ENCODE measurements at places on chromosomes 7 and 10. TPM values are rescaled to one million over a fixed set of nuclear protein-coding genes. Genes with fewer than 3 reads are reported as not detected.

DNAJC12 gene
- total RNA-seq, result 11.6 TPM

TYSND1 gene
- 6.8 TPM for total RNA-seq

EXOC6 gene
- 48.7 TPM for total RNA-seq

LDB3 gene
- total RNA-seq, result not detected

SMKR1 gene
- not detected for total RNA-seq

PALD1 gene
- 0.07 TPM for total RNA-seq

AS3MT gene
- 27.3 TPM for total RNA-seq

PLPP4 gene
- total RNA-seq, result not detected

DNA sequence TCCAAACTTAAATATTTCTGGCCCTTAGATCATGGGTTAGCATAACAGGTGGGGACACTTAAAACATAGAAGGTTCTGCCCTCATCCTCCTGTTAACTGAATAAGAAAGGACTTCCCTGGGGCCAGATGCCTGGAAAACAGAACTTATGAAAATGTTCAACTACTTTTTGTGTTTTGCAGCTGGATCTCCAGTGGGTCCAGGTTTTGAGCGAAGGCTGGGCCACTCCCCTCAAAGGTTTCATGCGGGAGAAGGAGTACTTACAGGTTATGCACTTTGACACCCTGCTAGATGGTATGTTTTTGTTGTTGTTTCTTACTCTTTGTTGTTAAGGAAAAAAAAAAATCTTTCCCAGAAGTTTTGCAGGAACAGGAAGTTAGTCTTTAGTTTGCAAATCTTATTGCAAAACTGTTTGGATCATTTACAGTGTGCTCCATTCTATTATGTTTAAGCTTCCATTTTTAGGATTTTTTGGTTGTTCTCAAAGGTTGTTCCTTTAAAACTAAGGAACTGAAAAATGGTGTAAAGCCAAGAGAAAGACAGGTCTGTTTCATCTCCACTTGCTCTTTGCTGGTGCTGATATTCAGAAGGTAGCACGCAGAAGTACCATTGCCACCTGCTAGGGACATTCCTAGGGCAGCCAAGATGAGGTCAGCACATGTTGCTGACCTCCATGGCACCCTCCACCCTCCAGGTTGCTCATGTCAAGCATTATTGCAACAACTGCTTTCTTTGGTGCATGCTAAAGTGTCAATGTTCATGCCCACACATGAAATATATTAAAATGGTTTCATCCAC, 56.1 kb downstream of the PAPSS2 start:
- H3K36me3 ChIP-seq, result no peaks in the 10 kb centered on the region
- H3K4me3 ChIP-seq, result no peak overlapping the region
- H3K4me1 ChIP-seq, result peaks cover 13% of the 10 kb centered on the region
- peaks cover 4% of the 10 kb centered on the region for H3K27me3 ChIP-seq
- no peak for DNase-seq

DNA sequence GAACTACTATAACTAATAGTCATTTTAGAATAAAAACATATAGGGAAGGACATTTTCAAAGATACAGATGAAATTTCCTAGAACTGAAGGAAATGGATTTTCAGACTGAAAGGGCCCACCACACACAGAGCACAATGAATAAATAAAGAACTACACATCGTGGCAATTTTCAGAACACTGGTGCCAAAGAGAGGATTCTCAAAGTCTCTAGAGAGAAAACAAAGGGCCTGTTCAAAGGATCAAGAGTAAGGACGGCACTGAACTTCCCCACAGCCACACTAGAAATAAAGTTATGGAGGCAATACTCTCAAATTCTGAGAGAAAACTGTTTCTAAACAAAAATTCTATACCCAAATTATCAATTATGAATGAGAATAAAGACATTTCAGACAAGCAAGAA, 21.9 kb downstream of the NAPEPLD start:
- H3K36me3 ChIP-seq, result peaks cover 27% of the 10 kb centered on the region
- no peak overlapping the region for H3K27ac ChIP-seq
- DNase-seq, result no peak
- H3K27me3 ChIP-seq, result no peaks in the 10 kb centered on the region

DNA sequence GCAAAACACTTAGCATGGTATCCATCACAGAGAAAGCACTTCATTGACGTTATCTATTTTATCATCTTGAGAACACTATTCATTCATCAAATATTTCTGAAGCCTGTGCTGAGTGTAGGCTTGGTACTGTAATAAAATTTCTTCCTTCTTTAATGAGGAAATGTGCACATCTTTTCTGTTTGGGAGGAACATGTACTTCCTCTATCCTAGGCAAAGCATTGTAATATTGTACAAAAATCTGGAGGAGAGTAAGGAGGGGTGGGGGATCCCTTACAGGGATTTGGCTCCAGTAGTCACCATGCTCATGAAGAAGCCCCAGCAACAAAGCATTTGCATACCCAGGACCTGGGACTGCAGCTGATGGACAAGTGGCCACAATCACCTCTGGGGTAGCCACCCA, 39.9 kb upstream of the SORCS3 start:
- no peaks in the 10 kb centered on the region for H3K4me1 ChIP-seq
- no peak overlapping the region for H3K27ac ChIP-seq
- no peak for DNase-seq
- H3K36me3 ChIP-seq, result no peaks in the 10 kb centered on the region
- no peaks in the 10 kb centered on the region for H3K27me3 ChIP-seq

- H3K36me3 ChIP-seq, result peaks cover 9% of the 10 kb centered on the region
- no peak for DNase-seq
- H3K4me3 ChIP-seq, result no peak overlapping the region
These were observed 52.0 kb downstream of the ANKIB1 start for GRCh38 chr7:92297736-92298135.

DNA sequence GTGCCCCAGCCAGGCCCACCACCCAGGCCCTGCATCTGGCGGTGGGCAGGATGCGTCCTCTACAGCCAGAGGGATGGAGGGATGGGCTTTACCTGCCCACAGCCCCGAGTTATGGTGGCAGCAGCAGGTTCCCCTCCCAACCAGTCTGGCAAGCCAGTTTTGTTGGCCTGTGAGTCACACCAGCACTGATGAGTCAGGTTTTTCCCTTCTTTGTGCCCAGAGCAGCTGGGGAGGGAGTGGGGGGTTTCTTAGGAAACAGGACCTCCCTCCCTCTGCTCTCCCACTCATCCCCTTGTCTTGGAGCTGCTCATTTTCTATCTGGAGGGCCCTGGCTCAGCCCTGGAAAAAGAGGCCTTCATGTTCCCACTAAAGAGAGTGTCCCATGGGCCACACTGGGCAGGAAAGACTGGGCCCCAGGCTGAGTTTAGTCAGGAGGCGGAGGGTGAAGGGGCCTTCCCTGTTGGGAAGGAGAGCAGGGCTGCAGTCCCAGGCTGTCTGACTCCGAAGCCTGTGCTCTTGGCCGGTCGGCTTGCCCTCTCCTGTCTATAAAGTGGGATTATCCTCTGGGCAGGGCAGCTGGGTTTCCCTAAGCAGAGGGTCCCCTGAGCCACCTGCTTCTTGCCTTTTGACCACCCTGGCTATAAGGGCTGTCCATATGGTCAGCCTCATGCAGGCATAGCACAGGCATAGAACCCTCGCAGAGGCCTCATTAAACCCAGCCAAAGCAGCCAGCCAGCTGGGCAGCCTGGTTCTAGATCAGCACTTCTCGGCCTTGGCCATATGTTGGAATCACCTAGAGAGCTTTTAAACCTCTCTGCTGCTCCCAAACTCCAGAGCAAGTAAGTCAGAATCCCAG, 30.2 kb upstream of the ANKRD2 start:
- H3K4me3 ChIP-seq, result no peak overlapping the region
- H3K27ac ChIP-seq, result no peak overlapping the region
- no peaks in the 10 kb centered on the region for H3K27me3 ChIP-seq
- H3K36me3 ChIP-seq, result no peaks in the 10 kb centered on the region

DNA sequence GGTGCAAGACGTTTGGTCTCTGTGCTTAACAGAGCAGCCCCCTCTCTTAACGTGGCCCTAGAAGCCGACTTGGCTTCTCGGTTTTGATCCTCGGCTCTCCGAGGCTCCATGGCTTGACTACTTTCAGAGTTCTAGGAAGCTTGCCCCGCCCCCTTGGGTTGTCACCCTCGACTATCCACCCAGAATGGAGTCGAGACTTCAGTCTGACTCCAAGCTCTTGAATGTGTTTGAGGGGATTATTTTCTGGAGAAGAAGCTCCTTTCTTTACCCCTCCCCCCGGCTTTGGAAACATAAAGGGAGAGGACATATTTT, 448 bp downstream of the SEC24C start:
- H3K36me3 ChIP-seq, result peaks cover 21% of the 10 kb centered on the region
- H3K4me3 ChIP-seq, result peak overlapping the region; percentile 79
- peak; percentile 53 for DNase-seq

- H3K4me3 ChIP-seq, result no peak overlapping the region
- peaks cover 4% of the 10 kb centered on the region for H3K36me3 ChIP-seq
- no peak overlapping the region for H3K27ac ChIP-seq
- no peaks in the 10 kb centered on the region for H3K27me3 ChIP-seq
These were observed 77.0 kb downstream of the SLC25A13 start for GRCh38 chr7:96244992-96245292.

GRCh38 chr7:145511004-145511403, 605.6 kb upstream of the CNTNAP2 start:
- H3K36me3 ChIP-seq, result no peaks in the 10 kb centered on the region
- H3K4me3 ChIP-seq, result no peak overlapping the region
- H3K27me3 ChIP-seq, result no peaks in the 10 kb centered on the region
- H3K27ac ChIP-seq, result no peak overlapping the region
- DNase-seq, result no peak

DNA sequence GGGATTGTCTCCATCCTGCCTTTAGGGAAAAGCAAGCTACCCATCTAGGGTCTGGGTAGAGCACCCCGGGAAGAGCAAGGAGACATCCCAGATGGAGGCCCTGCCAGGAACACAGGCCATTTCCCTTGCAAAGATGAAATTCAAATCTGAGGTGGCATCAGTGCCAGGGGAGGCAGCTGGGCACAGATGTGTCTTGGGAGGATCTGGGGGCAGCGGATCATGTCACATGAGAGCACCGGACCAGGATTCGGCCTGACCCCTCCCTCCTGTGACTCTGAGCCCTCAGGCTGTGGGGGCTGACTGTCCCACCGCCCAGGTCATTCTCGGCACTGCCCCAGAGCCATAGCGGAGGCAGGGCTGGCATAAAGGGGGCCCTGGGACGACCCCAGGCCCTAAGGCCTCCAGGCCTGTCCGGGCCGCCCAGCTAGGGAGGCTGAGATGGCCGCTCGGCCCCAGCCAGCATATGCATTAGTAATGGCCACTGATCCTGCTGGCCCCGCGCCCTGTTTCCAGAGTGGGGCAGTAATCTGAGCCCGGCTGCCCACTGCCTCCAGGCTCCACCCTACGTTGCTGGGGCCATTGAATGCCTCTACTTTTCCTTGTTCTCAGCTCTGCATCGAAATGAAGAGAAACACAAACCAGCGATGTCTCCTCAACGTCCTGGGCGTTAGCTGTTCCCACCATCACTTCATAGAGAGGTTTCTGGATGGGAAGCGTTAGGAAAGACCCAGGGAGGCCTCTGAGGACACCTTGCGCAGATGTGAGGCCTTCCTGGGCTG, 148.5 kb downstream of the UBE2H start:
- no peak overlapping the region for H3K4me3 ChIP-seq
- peaks cover 33% of the 10 kb centered on the region for H3K27me3 ChIP-seq
- DNase-seq, result no peak
- no peaks in the 10 kb centered on the region for H3K36me3 ChIP-seq
- no peaks in the 10 kb centered on the region for H3K4me1 ChIP-seq

DNA sequence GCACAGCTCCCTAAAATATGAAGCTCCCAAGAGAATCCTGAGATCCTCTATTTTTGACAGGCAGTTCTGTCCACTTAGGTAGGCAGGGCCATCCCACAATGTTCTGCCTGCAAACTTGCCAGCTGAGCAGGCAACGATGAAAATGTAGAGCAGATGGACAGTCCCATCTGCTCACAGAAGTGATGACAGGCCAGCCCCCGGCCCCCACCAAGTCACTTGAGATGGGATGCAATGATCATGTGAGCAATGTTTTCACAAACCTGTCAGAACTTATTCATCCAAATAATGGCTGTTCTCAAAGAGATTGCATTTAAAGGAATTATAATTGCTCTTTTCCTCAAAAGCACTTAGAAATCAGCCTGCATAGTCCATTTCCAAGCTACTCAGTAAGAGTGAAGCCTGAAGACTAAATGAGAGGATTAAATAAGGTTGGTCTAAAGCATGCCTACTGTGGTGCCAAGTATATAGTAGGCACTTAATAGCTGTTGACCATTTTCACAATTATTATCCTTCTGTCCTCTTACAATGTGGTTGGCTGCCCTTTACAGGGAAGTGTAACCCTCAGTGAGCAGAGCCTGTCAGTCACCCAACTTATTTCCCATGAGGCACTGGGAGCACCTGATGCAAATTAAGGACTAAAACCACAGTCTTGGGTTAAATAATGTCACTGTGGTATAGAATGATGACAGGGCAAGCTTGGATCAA, 301.2 kb downstream of the FGFR2 start:
- DNase-seq, result no peak
- H3K27ac ChIP-seq, result no peak overlapping the region
- no peaks in the 10 kb centered on the region for H3K27me3 ChIP-seq
- H3K4me1 ChIP-seq, result no peaks in the 10 kb centered on the region

DNA sequence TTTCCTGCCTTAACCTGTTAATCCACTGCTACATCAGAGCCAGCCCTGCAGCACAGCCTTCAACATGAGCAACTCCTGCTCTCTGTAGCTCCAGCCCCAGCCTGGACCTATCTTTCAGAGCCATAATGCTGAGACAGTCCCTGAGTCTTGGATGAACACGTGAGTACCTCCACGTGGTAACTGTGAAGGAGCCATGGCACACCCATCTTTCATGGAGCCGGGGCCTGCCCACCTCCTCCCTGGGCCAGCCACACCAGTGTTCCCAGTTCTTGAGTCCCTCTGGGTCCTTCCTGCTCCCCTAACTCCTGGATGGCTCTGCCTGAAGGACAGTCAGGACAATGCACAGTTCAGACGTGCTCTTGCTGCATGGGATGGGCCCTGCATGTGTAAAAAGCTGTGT, 107.1 kb downstream of the TEX36 start:
- peaks cover 27% of the 10 kb centered on the region for H3K27me3 ChIP-seq
- DNase-seq, result no peak
- H3K36me3 ChIP-seq, result no peaks in the 10 kb centered on the region
- no peaks in the 10 kb centered on the region for H3K4me1 ChIP-seq
- no peak overlapping the region for H3K4me3 ChIP-seq

GRCh38 chr7:100969066-100969615, at the start of gene MUC12:
Gene MUC12 (plus strand): TSS chr7:100969565. CDS start chr7:100969623, 58 bp downstream.
- no peak within 1 kb of the TSS for H3K4me3 ChIP-seq
- peaks cover 12% of the 10 kb centered on the region for H3K27me3 ChIP-seq
- DNase-seq, result no peak
- H3K4me1 ChIP-seq, result 0 out of 2 replicates have a peak, but pooled peaks cover 10% of the 10 kb centered on the region
- no peaks in the 10 kb centered on the region for H3K36me3 ChIP-seq
- no peak within 1 kb of the TSS for H3K27ac ChIP-seq

DNA sequence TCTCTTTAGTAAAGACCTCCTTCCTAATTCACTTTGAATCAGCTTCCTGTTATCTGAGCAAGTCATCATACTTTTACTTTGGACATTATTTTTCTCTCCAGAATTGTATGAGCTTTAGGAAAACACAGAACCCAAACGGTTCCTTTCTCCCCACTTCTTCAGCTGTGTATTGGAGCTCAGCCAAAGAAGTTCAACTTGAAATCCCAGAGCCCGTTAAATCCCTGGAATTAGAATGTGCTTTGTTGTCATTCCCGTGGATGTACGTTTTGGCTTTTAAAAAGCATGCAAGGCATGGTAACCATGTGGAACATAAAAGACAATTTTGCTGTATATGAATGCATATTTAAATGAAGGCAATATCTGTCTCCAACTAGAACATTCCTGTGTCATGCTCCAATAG, 46.6 kb downstream of the AGMO start:
- H3K27me3 ChIP-seq, result no peaks in the 10 kb centered on the region
- no peak for DNase-seq
- H3K4me3 ChIP-seq, result no peak overlapping the region
- no peak overlapping the region for H3K27ac ChIP-seq
- H3K4me1 ChIP-seq, result no peaks in the 10 kb centered on the region
- H3K36me3 ChIP-seq, result no peaks in the 10 kb centered on the region

GRCh38 chr10:34413756-34414587, 401.1 kb downstream of the PARD3 start:
- no peak overlapping the region for H3K4me3 ChIP-seq
- H3K27me3 ChIP-seq, result no peaks in the 10 kb centered on the region
- no peak overlapping the region for H3K27ac ChIP-seq
- peaks cover 19% of the 10 kb centered on the region for H3K4me1 ChIP-seq

All from HepG2 (cell line).